Nasal cavity respiratory epithelium epithelial cell of viscerocranial mucosa (primary cell): ENCODE measurements at places on chromosomes 11 and 22. TPM values are rescaled to one million over a fixed set of nuclear protein-coding genes. Genes with fewer than 3 reads are reported as not detected.

The TRIM48 gene
- total RNA-seq, result not detected in 2 replicates

The SYTL2 gene
- total RNA-seq, result 2.4 and 9.0 TPM in 2 replicates

The SULT4A1 gene
- under 0.01 and 0.50 TPM in 2 replicates for total RNA-seq

The SPDYC gene
- total RNA-seq, result not detected in 2 replicates

The LRRC4C gene
- not detected in 2 replicates for total RNA-seq

The MMP8 gene
- total RNA-seq, result not detected in 2 replicates

The APOBEC3G gene
- 1.4 and 4.8 TPM in 2 replicates for total RNA-seq

The PRAME gene
- not detected in 2 replicates for total RNA-seq

The CALCA gene
- total RNA-seq, result not detected in 2 replicates

The BACE1 gene
- total RNA-seq, result 7.5 and 20.6 TPM in 2 replicates

The SERPING1 gene
- total RNA-seq, result 0.68 and 10.0 TPM in 2 replicates

The DDI1 gene
- not detected in 2 replicates for total RNA-seq

The SLC16A8 gene
- total RNA-seq, result 0.07 and 0.34 TPM in 2 replicates

The XPNPEP3 gene
- total RNA-seq, result 4.8 and 14.8 TPM in 2 replicates

The VPREB1 gene
- not detected in 2 replicates for total RNA-seq

The AGBL2 gene
- total RNA-seq, result 0.34 and 0.78 TPM in 2 replicates

The RASSF10 gene
- total RNA-seq, result 2.1 and 3.3 TPM in 2 replicates

The NCF4 gene
- not detected in 2 replicates for total RNA-seq

The SHANK3 gene
- 1.4 and 6.3 TPM in 2 replicates for total RNA-seq

The RIMBP3B gene
- total RNA-seq, result not detected in 2 replicates

The HTR3A gene
- total RNA-seq, result 0.14 TPM in 1 of 2 replicates, not detected in the other

The LRRN4CL gene
- total RNA-seq, result 0.14 and 1.4 TPM in 2 replicates

The ZNF280B gene
- total RNA-seq, result under 0.01 and 0.64 TPM in 2 replicates

The LMNTD2 gene
- 1.0 and 2.0 TPM in 2 replicates for total RNA-seq

The MS4A12 gene
- not detected in 2 replicates for total RNA-seq

The RASSF7 gene
- total RNA-seq, result 18.7 and 29.0 TPM in 2 replicates

The PNPLA3 gene
- 2.7 and 3.5 TPM in 2 replicates for total RNA-seq

The ANO9 gene
- 4.4 and 15.9 TPM in 2 replicates for total RNA-seq

The MUC6 gene
- not detected in 2 replicates for total RNA-seq

The HORMAD2 gene
- not detected in 2 replicates for total RNA-seq

The GGTLC2 gene
- total RNA-seq, result not detected in 2 replicates

The SMTNL1 gene
- not detected in 2 replicates for total RNA-seq

The KIF18A gene
- 0.57 and 1.0 TPM in 2 replicates for total RNA-seq

The LRP4 gene
- total RNA-seq, result 3.1 and 21.6 TPM in 2 replicates

The MOGAT2 gene
- 0.07 TPM in 1 of 2 replicates, not detected in the other for total RNA-seq
